Spinal cord (tissue), 10 donors: ENCODE measurements at places on chromosomes 1 and 21. TPM values are rescaled to one million over a fixed set of nuclear protein-coding genes. Genes with fewer than 3 reads are reported as not detected.

Gene GPR25
- not detected for total RNA-seq

DNA sequence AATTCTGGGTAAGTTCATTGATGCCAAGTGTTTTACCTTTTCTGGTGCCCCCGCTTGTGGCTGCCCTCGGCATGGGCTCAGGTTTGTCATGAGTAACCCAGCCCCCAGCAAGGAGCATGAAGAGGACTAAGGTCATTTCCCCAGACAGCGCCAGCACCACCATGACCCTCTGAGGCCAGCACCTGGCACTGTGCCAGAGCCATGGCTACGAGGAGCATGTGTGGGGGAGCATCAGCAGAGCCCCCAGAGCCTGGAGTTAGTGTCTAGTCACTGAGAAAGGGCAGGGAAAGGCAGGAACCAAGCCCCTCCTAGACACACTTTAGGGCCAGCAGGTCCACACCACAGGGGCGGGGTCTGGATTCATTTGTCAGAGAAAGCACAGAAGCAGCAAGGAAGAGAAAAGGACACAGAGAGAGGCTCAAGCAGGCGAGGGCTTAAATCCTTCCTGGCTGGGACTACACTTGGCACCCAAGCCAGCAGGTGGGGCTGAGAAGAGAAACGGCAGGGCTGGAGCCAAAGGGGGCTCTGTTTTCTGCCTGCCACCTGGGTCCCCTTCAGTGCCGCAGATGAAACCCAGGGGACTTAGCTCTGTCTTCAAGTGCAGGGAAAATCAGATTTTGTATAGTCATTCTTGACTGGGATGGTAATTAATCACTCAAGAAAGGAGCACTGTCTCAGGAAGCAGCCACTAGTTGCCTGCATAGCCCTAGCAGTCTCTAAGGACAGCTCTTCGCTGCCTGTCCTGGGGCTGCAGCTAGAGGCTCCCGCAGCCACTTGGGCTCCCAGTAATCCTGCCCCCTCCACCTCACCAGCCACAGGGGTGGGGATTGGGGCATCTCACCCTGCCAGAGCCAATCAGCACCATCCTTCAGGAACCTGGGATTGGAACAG, 79.6 kb upstream of the ZC3H12A start:
- peak; percentile 29 for DNase-seq
- no peaks in the 10 kb centered on the region for H3K36me3 ChIP-seq
- H3K27ac ChIP-seq, result no peak overlapping the region
- H3K4me1 ChIP-seq, result peaks cover 59% of the 10 kb centered on the region
- H3K4me3 ChIP-seq, result no peak overlapping the region

- H3K27me3 ChIP-seq, result no peaks in the 10 kb centered on the region
- no peaks in the 10 kb centered on the region for H3K4me1 ChIP-seq
- no peaks in the 10 kb centered on the region for H3K36me3 ChIP-seq
Observed at GRCh38 chr1:187648091-187648490, 819.3 kb downstream of the PLA2G4A start.

- no peak overlapping the region for H3K27ac ChIP-seq
- no peak for DNase-seq
Observed at GRCh38 chr1:174700314-174700713, 252.6 kb downstream of the GPR52 start.

Gene ATP1A2
- 2,060 TPM for total RNA-seq

Gene SYT14
- total RNA-seq, result 25.1 TPM
